Stimulated activated CD8-positive, alpha-beta memory T cell treated with anti-CD3 and anti-CD28 coated beads, Interleukin-2, amount 100 ng/mL, for 1 hour (primary cell): ENCODE measurements at places on chromosomes 16 and 17.

DNA sequence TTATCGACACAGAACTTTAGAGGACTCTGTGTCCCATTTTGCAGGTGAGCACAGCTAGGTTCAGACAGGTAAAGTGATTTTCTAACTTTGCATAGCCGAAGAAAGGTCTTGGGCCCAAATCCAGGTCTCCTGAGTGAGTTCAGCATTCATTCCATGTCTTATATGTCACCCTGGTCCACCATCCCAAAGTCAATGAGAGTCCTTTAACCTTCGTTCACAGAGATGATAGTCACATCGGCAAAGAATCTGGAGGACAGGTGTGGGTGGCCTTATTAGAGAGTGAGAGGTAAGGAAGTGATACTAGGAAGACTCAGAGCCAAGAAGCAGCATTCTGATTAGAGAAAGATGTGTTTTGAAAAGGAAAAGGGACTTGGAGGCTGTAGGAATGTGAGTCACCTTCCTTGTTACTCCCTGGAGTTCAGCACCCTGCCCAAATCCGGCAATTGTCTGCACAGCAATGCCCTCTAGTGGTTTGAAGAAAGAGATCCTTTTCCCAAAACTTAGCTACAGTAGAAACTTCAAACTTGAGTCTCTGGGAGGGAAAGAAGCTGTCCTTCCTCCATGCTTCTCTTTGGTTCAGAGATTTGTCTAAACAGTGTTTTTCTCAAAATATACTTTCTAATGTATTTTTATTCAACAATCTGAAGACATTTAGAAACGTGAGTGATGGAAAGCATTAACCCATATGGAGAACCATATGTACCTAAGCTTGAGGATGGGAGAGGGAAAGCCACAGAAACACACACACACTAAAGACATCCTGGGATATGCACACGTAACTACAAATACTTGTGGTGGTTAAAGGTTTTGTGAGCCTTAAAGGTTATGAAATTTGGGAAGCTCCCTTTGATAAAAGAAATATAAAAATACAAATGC, 96.4 kb upstream of the SHISA6 start:
- DNase-seq, result no peak

DNA sequence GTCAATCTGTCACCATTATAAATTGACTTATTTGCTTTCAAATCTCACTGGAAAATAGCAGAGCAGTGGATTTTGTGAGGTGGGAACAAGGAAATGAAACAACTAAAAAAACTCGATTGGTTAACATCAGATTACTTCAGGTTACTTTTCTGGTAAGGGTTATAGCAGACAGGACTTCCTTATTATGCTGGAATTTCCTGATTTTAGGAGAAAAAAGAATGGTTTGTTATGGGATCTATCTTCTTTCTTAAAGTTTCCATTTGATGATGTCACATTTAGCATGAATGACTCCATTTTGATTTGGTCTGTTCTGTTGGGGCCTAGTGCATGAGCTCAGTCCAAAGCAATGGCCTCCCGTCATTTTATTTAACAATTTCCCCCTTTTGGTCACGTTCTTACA, 210.6 kb downstream of the KCNJ2 start:
- DNase-seq, result no peak

- DNase-seq, result no peak
Observed at GRCh38 chr17:64109400-64109799, 20.5 kb downstream of the ERN1 start.

DNA sequence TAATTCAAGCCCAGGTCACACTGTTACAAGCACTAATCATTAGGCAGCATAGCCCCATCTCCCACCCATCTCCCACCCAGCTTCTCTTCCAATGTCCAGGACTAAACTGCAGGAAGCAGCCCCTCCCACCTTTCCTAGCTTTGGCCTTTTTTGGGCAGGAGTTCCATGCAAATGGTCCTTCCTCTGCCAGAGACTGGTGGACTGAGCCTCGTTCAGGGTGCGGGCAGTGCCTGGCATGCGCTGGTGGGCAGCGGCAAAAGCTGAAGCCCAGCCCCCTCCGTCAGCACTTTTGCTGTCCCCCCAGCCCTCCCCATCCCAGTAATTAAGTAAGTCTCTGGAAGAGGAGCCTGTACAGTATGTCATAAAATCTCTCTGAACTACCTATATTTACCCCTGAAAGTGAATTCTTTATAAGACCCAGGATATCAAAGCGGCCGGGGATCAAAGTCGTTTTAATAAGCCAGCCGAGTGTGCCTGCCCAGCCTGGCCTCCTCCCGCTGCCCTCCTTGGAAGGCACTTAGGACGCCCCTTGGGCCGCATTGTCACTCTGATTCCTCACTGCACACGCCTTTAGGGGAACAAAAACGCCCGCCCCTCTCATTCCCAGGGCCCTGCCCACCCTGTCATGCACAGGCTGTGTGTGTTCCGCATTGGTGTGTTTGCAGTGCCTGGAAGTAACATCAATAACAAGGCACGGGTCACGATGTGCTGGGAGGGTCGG, 109.9 kb downstream of the IRX5 start:
- DNase-seq, result no peak

DNA sequence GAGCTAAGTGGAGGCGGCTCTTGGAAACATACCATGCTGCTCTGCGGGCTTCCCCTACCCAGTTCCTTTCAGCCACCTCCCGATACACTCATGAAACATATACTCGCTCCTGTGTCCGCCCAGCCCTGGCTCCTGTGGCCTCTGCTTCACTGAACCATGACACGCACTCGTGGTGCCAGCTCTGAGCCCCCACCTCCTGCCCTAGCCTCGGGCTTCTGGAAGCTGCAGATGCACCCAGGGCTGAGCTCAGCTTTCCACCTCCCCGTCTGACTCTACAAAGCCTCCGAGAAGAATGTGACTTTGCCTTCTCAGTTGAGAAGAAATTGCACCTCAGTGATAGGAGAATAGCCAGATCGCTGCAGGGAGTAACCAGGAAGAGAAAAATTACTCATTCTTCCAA, 11.0 kb downstream of the CALB2 start:
- DNase-seq, result no peak

DNA sequence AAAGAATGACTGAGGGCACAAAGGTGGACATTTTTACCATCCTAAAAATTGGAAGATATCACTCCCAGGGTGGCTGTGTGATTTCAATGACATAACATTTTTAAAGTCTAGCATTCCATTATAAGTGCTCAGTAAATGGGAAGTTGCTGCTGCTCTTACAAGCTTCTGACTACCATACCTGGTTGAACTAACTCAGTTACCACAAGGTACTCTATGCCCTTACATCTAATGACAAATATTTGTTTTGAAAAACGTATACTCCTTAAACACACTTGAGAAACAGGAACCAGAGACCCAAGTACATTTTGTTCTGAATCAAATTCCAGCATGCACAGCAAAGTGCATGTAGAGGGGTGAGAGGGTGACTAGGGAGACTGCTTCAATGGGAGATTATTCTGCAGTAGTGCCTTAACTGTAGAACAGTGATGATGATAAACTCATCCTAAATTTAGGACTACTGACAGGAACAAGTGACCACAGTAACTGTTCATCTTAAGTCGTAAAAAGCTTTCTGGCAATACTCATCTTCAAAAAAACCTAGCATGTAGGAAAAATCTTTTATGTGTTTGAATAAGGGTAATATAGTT, 83.5 kb downstream of the KANSL1 start:
- DNase-seq, result no peak
